ENCODE measurements at places on chromosomes 4 and X. TPM values are rescaled to one million over a fixed set of nuclear protein-coding genes. Genes with fewer than 3 reads are reported as not detected.

GRCh38 chr4:118388606-118389005, 35.8 kb upstream of the PRSS12 start:
- no peak for DNase-seq

DNA sequence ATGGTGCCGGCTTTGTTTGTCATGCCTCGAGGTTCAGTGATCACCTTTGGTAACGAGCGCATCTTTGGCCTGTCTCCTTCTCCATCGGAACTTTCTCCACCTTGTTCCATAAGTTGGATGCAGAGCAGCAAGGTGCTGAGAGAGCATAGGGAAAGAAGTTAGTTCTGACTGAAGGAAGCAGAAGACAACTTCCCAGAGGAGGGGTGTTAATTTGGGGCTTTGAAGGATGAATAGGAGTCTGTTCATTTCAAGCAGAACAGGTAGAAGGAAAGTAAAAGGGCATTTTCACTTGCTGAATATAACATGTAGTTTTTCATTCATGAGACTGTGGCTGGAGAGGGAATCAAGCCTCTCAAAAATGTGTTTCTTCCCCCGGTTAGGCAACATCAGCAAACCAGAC, 232.0 kb upstream of the PSAPL1 start:
- no peak for DNase-seq

GRCh38 chr4:156568041-156568440, 403.6 kb downstream of the PDGFC start:
- DNase-seq, result peak; percentile 95

DNA sequence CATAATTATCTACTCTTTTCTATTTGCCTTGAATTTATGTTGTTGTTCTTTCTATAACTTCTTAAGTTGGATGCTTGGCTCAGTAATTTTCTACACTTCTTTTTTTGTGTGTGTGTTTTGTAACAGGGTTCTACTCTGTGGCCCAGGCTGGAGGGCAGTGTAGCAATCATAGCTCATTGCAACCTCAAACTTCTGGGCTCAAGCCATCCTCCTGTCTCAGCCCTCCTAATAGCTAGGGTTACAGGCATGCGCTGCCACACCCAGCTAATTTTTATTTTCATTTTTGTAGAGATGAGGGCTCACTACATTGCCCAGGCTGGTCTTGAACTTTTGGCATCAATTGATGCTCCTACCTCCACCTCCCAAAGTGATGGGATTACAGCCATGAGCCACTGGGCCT, 20.7 kb upstream of the UCHL1 start:
- DNase-seq, result no peak

GRCh38 chrX:68865300-68865699, 36.5 kb downstream of the EFNB1 start:
- no peak for DNase-seq

DNA sequence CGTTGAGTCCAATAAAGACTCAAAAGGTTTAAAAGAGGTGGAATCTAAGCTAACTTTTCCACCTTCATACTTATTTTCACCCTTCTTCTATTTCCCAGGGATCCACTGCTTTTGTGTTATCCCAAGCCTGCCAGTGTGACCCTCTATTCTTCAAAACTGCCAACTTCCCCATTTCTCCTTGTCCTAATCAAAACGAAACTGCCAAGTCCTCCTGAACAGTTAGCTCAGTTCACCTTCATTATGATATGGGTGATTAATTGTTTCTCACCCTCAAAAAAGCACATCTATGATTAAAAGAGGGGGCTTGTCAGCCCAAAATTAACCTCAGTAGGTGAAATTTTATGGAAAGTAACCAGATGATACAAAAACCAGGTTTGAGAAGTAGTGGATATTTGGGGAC, 108.4 kb downstream of the GUCY2F start:
- no peak for DNase-seq

DNA sequence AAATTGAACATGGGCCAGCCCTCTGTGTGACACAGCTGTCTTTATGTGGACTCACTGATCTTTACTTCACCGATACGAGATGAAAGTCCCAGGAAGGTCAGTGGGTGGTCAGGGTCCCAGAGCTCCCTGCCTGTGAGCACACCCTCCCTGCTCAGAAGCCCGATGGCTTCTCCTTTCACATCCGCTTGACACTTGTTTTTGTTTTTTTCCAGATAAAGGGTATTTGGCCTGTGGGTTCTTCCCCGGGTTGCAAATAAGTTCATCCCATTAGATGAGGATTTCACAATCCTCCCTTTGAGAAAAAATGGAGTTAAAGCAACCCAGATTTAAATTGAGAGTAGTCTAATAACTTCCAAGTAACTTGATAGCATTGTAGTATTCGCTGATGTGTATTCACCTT, 48.2 kb upstream of the TLR2 start:
- no peak for DNase-seq

DNA sequence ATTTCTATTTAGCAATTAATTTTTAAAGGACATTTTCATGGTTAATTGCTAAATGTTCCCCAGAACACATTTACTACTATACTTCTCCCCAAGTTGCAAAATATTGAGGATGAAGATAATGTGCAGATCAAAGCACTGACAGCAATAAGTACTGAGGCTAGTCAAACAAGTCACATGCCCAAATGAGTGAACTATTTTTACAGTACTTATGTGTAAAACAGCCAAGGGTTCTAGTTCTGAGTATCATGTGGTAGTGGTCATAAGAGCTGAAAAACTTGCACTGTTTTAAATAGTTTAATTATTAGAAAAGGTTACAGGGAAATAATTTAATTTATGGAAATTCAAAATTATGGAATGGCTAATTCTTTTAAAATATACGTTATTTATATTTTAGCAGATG, 3.8 kb downstream of the GALNTL6 start:
- no peak for DNase-seq

DNA sequence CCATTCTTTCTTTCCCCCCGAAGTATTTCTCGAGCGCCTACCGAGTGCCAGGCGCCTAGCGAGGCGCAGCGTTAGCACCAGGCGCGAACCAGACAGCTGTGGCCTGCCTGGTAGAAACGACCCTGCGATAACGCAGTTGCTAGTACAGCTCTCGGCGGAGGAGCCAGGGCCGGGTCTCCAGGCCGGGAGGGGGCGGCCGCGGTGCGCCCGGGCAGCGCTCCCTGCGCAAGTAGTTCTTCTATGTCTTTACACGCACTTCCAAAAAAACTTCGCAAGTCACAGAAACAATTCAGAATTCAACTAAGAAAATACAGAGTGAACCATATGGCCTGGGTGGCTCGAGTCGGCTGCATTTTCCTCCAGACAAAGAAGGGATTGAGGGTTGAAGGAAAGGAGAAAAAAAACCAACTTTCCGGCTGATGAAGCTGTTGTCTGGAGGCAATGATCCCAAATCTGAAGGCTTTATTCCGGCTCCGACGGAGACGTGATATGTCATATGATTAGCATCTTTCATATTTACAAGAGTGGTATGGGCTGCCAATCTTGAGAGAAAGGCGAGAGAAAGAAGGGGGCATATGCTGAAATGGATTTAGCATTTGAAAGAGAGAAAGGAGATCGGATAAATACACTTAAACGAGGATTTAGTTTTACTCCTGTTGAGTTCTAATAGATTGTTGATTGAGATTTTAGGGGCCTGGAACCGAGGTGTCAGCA, 7.2 kb upstream of the NEUROG2 start:
- no peak for DNase-seq

DNA sequence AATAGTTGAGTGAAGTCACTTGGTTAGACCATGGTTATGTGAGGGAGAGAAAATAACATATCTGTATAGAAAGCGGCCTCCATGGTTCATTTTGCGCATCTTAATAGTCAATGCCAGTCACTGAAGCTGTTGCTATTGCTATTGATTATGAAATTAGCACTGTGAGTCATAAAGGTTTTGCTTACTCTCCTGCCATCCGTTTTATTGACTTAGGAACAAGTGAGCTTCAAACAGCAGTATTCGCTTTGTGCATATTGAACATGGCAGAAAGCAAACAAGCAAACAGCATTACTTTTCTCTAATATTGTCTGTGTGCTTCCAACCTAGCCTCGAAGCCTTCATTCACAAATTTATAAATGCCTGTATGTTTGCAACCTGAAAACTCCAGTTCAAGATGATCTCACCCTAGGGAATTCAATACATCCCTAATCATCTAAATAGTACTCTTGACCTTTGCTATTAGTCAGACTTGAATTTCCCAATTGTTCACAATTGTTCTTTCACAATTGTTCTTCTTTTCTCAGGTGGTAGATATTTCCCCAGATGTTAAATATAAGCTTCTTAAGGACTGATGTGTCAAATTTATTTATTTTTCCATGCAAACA, 55.9 kb upstream of the GABRA2 start:
- peak; percentile 33 for DNase-seq

- DNase-seq, result peak; percentile 12
Observed at GRCh38 chrX:53930515-53931380, 113.5 kb downstream of the PHF8 start.

DNA sequence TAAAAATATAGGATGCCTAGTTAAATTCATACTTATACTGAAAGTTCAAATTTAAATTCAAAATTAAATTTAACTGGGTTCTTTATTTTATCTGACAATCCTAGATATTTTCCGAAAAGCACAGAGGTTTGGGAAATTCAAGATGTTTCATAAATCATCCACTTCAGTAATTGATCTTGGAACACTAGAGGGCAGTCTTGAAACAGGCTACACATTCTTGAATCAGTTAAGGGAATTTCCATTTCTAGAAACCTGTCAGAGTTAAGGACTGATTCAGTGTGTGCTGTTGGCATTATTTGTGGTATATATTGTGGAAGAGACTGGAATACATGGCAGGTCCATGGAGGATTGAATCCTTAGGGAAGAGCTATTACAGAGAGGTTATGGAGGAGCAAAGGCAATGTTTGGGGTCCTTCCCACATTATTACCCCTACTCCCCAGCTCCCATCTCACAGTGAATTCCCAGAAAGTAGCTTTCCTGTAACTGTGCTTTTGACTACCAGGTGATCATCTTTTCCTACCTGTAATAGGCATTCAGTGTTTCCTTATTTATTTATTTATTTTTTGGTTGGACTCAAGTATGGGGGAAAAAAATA, 92.9 kb downstream of the EGF start:
- DNase-seq, result peak; percentile 82

The SHROOM2 gene
- total RNA-seq, result 2.4 TPM

GRCh38 chr4:57410331-57411052, 300.3 kb upstream of the IGFBP7 start:
- DNase-seq, result no peak

- no peak for DNase-seq
Observed at GRCh38 chr4:64969081-64969480, 559.8 kb upstream of the TECRL start.

DNA sequence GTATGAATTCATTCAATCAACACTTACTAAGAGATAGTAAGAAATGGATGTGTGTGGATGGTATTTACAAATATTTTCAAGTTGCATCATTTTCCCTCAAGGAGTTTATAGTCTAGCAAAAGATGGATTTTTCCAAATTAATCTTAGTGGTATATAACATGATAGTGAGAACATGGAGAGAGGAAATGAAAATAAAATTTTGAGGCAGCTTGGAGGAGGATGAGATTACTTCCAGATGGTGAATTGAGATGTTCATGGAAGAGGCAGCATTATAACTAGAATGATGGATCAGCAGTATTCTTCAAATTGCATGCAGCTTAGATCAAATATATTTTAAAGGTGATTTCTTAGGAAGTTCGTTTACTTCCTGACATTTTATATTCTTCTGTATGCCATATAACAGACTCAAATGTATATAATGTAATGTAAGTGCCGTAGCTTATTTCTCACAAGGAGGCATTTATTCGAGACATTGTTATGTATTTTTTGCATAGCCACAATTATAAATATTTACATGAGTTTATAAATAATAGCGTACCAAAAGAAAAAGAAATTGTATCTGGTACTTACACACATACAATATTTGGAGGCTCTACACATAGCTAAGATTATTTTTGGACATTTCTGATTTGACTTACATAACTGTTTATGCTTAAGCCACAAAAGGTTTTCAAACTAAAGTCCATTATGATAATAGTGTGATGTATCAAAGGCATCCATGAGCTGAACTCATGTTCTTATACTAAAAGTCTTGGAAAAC, 439.4 kb downstream of the SPRY1 start:
- DNase-seq, result no peak

The REELD1 gene
- under 0.01 TPM for total RNA-seq

DNA sequence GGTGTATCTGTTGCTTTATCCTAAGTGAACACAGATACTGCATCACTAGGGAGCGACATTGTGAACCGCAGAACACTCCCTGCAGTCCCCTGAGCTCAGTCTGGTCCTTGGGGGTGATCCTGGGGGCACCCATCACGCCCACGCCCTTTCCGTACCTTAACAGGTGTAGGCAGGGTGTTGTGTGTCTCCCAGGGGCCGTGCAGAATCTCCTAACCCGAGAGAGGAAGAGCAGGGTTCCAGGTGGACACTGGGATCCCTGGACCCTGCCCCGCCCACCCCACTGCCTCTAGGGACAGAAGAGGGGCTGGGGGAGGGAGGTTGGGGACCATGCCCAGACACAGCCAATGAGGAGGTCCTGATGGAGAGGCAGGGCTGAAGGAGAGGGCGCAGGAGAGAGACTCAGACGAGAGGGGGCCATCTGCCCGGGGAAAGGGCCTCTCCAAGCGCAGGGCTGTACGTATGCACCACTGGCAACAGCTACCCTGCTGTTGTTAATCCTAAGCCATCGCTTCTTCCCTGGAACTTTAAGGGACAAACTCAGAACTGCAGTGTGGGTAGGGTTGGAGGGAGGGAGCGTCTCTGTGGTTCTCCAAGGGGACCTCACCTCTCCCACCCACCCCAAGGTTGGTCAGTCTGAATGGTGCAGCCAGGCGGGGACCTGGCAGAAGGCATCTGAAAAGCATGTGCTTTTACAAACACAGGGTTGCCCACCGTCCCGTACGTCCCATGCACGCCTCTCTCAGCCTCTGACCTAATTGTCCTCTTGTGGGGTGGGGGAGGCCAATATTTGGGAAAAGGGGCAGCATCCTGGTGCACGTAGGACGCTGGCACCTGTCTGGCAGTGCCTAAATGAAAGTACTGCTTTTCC, 2.5 kb downstream of the P2RY8 start:
- no peak for DNase-seq

- peak; percentile 65 for DNase-seq
Observed at GRCh38 chr4:104983615-104984179, 163.0 kb upstream of the TET2 start.

DNA sequence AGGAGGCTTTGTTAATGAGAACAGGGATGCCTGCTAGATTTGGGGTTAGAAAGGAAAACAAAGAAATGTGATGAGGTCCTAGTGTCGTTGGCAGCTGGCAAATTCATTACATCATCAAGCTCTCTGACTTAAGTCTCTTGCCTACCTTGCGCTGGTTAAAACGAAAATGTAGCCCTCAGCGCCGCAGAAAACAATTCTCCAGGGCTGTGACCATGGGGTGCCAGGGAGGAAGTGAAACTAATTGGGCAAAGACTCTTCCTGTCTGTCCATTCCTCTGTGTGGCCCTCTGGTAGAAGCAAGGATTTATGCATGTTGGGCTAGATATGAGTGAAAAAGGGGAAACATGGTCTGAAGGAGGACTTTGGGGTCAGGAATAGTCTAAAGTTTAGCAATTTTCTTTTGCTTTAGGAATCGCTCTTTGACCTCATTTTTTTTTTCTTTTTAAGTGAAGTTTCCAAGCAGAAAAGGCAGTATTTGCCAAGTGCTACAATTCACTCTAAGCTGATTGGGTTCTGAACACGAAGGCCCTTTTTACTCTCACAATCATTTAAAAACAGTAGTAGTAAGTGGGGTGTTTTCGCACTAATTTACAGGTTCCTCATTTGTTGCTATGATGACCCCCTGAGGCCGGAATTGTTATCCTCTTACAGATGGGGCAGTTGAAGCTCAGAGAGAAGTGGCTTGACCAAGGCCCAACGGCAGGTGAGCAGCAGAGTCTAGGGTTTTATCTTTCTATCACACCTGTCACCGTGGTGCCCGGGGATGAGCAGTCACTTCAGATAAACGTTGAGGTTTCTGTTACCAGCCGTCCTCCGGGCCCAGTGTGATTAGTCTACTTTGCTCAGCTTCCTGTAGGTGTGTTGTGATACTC, 27.3 kb upstream of the CHRNA9 start:
- no peak for DNase-seq

Measured in bronchial epithelial cell (primary cell).